ENCODE measurements at places on chromosomes 6 and 20.

DNA sequence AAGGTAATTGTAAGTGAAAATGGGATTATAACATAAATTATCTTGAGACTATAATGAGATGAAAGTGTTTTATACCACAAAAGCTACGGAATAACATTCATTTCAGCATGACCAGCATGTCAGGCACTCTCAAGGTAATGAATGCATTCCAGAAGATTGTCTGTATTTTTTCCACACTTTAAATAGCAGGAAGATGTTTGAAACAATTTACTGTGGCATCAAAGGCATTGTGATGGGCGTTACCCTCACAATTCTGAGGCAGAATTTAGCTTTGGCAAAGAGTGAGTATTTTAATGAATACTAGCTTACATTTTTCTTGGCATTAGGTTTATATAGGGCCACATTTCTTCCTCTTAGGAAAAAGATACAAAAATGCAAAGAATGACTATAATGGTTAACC lies 627.2 kb downstream of the BCKDHB start:
- no peak for DNase-seq

GRCh38 chr6:15501826-15502445 lies 160.9 kb downstream of the DTNBP1 start:
- DNase-seq, result peak; percentile 41

GRCh38 chr6:51468704-51469103 lies 618.7 kb downstream of the PKHD1 start:
- no peak for DNase-seq

GRCh38 chr20:21399005-21399475 lies 1.7 kb upstream of the NKX2-4 start:
- no peak for DNase-seq

- no peak for DNase-seq
Measured at GRCh38 chr20:8168785-8169288, 36.8 kb downstream of the PLCB1 start.

DNA sequence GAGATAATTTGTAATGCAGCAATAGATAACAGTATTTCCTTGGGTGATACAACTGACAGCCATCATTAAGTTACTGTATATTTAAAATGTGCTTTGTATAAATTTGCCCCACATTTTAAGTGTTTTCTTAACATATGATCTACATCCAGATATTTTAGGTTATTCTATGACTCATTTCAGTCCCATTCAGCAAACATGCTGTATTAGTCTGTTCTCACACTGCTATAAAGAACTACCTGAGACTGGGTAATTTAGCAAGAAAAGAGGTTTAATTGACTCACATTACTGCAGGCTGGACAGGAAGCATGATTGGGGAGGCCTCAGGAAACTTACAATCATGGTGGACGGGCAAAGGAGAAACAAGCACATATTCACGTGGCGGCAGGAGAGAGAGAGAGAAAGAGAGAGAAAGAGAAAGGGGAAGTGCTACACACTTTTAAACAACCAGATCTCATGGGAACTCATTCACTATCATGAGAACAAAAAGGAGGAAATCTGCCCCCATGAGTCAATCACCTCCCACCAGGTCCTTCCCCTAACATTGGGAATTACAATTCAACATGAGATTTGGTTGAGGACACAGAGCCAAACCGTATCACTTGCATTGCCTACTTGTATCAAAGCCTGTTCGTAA lies 9.6 kb upstream of the CHD6 start:
- DNase-seq, result no peak

- no peak for DNase-seq
Measured at GRCh38 chr20:16064989-16065707, 508.1 kb downstream of the KIF16B start.

DNA sequence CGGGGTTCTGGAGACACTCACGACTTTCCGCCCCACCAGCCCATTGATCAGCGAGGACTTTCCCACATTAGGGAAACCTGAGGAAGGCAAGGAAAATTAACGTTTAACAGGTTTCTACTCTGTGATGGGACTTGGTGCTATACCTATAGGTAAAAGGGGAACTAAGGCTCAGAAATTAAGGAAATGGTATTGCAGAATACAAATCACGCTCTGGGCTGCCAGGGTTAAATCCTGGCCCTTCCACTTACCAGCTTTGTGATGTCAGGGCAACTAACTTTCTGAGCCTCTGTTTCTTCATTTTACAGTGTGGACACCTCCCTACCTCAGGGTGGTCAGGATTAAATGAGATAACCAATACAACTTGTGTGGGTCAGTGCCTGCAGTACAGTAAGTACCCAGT lies 8.8 kb downstream of the GNL1 start:
- no peak for DNase-seq

DNA sequence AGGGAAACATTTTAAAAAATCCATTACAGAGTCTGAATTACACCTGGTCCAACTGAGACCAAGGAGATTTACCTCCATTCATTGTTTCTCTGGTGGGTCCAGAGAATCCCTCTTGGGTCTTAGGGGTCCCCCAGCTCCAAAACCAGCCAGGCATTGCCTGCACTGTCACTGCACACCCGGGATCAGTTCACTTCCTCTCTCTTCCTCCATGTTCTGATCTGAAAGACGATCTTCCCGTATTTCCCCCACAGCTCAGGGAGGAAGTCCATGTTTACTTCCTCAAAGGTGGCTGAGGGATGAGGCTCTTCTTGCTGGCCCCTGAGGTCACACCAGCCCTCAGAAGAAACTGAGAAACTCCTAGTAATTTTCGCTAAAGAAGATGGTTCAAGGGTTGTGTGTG lies 159.7 kb downstream of the BMP7 start:
- DNase-seq, result no peak

DNA sequence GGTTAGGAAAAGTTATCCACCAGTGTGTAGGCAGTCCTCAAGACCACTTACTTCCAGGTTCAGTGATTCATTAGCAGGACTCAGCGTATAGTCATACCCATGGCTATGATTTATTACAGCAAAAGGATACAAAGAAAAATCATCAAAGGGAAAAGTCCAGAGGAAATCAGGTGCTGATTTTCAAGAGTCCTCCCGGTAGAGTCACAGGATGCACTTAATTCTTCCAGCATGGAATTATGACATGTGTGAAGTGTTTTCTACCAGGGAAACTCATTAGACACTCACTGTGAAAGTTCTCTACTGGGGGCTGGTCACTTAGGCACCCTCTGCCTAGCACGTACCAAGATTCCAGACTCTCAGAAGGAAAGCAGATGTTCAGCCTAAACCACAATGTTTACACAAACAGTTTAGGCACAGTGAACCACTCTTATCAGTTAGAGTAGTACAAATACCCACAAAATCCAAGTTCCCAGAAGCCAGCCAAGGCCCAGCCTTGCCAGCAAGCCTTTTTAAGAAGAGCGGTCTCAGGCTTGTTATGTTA lies 10.2 kb downstream of the WFDC3 start:
- peak; percentile 52 for DNase-seq

DNA sequence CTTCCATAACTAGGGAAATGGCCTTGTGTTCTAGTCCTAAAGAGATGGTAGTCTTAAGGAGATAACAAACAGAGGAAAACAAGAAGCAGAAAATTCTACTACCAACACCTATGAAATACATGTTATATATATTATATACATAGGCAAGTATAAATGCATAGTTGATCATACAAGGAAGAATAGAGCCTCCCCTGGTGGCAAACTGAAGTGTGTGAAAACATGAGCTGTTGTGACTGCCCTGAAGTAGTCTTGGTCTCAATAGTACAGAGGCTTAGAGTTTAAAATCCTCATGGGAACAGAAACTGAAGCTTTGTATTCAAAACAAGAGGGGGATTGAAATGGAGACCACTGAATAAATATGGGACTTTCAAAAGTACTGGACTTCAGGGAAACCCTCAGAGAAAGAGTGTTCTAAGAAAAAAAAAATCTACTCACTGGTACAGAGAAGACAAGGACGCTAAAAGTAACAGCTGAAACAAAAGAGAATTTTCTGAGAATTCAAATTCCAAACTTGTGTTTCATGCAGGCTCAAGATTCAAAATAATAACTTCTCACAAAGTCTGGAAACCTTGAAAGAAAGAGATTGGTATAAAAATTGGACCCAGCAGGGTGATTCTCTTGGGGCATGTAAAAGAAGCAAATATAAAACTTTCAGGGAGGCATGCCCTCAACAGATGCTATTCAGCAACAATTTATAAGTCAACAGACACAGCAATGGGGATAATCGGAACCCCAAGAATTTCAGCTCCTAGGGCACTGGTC lies 59.7 kb upstream of the SAMD3 start:
- peak; percentile 41 for DNase-seq

DNA sequence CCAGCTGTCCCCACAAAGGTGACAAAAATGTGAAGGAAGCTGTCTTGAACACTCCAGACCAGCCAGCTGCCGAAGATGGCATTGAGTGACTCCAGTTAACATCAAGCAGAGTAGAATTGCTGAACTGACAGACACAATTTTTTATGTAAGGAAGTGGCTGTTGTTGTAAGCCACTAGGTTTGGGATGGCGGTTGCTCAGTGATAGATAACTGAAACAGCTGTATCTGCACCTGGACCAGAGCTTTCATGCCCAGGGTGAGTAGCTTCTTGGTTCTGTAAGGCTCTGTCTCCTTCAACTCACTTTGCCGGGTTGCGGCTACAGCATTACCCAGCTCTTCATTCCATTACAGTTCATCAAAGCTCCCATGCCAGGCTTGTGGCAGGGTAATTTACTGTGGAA lies 49.7 kb upstream of the DDR1 start:
- DNase-seq, result no peak

GRCh38 chr6:7866526-7866925 lies 44.1 kb downstream of the TXNDC5 start:
- no peak for DNase-seq

DNA sequence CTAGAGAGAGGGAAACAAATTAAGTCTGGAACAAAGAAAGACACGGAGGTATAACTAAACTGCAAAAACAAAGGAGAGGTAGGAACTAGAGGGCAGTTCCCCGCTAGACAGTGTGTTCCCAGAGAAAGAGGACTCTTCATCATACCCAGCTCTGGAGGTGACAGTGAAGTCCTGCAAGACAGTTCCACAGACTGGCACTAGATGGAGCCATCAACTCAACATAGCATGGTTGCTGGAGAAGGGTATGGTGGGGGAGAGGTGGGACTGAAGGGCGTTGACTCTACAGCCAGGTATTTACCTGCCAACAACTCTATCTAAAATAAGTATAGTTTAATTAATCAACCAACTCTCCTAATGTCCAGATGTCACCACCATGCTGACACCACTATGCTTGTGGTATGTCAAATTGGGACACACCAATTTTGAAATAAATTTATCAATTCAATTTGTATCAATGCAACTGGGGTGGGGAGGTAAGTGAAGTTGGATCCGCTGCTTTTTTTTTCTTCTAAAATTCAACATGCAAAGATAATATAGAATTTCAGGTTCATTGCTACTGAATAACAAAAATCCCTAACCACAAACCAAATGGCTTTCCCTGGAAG lies 9.7 kb downstream of the BACH2 start:
- peak; percentile 16 for DNase-seq
